Activated naive CD8-positive, alpha-beta T cell treated with anti-CD3 and anti-CD28 coated beads, Interleukin-2, amount 10 ng/mL, durations not matched to agents 7 days and 5 days (primary cell): ENCODE measurements at places on chromosomes 16 and 17.
A peak's percentile ranks its signal among the peaks of the same experiment; 100 is the strongest.

GRCh38 chr16:87177673-87178072, 139.5 kb downstream of the C16orf95 start:
- DNase-seq: no peak

DNA sequence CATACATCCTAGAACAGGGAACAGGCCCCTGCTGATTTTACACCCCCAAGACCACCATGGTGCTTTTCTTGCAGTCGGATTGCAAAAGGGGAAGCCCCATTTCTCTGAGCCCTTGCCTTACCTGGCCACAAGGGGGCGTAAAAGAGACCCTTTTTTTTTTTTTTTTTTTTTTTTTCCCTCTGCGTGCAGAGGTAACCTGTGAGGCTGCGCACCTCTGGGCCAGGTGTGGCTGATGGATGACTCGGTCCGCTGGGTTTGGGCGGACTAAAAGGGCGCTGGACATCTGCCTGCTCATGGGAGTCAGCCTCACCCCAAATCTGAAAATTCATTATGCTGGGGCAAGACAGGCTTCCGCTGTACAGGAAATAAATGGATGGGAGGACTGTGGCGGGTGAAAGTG, 281.0 kb downstream of the CBLN1 start:
- no peak for DNase-seq

DNA sequence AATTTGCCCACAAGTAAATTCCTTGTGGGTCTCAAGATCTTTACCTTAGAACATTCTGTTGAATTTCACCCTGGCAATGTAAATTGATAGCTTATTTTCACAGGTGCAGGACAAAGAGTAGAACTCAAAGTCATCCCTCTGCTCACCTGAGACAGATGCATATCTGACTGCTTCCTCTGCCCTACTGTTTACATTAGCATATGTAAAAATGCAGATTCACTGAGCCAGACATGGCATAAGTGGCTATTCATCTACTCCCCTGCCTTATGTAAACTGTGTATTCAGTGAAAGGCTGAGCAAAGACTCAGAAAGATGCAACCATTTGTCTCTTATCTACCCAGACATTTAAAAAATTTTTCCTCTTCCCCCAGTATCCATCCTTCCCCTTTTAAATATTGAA, 22.3 kb upstream of the MILR1 start:
- DNase-seq: no peak

DNA sequence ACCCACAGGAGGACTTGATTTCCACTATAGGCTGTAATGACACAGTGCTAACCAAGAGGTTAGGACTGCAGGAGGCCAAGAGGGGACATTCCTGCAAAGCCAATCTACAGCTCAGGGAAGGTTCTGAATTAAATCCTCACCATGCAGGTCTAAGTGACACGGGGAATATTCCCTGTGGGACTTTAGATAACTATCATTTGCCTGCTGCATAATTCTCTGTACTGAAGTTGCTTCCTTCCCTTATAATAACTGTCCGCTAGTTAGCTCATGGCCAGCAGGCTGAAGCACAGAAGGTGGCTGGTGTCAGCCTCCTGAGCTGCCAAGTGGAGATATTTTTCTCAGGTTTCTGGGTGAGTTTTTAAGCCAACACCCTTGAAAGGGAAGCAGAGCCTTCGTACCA, 74.6 kb upstream of the SOX9 start:
- DNase-seq: no peak

DNA sequence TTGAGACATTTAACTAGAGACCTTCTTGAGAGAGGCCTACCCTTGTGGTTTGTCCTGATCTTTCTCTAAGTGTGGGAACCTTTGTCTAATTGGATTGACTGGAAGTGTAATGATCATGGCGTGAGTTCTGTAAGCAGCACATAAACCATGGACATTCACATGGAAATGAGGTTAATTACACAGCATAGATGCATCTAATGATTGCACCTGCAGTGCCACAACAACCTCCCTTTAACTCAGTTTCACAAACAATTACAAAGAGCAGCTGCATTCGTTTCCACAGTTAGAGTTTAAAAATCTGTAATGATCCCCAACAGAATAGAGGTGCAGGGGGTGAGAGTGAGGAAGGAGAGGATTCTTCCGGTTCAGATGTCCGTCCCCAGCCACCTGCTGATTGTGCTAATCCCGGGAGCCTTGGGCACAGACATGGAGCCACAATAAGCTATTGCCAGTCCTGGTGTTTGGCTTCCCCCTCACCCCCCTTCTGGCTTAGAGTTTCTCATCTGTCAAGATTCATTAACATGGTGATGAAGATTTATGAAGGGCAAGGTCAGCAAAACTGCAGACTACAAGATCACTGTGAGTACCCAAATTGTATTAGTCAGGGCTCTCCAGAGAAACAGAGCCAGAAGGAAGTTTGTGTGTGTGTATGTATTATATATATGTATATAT, 659.2 kb upstream of the SOX9 start:
- no peak for DNase-seq

GRCh38 chr16:16133943-16134604, 89.2 kb downstream of the ABCC6 start:
- no peak for DNase-seq

DNA sequence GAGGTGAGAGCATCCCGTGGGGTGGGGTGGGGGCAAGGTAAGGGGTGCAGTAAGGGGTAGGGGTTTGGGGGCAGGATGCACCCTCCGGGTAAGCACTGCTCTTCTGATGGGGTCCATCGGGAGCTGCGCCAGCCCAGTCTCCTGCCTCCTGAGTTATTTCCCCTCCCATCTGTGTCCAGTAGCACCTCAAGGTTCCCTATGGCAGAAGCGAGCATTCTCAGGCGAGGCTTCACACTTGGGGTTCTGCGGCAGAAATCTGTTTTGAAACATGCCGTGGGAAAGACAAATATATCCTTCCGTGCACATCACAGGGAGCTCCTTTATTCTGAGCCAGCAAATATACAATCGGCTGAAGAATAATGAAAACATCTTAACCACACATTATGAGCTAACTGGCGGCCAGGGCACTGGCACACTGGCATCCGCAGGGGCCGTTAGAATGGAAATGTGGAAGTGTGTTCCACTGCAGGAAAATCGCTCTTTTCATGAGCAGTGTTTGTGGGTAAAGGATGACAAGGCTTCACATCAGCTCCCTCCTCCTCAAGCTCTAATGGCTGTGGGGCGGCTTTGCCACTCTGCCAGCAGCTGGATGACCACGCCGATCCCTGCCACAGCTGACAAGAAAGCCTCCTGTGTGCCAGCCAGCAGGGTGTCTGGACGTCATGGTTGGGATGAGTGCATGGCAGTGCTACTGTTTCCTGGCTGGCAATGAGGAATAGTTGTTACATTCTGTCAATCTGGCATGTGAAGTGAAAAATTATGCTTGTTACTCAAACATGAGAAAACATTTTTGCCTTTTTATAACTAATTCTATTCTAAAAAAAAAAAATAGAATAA, 20.0 kb downstream of the MTHFSD start:
- no peak for DNase-seq

GRCh38 chr16:86713021-86713631, 134.8 kb downstream of the FOXL1 start:
- no peak for DNase-seq

GRCh38 chr17:49610883-49611584, 35.4 kb downstream of the NXPH3 start:
- no peak for DNase-seq

DNA sequence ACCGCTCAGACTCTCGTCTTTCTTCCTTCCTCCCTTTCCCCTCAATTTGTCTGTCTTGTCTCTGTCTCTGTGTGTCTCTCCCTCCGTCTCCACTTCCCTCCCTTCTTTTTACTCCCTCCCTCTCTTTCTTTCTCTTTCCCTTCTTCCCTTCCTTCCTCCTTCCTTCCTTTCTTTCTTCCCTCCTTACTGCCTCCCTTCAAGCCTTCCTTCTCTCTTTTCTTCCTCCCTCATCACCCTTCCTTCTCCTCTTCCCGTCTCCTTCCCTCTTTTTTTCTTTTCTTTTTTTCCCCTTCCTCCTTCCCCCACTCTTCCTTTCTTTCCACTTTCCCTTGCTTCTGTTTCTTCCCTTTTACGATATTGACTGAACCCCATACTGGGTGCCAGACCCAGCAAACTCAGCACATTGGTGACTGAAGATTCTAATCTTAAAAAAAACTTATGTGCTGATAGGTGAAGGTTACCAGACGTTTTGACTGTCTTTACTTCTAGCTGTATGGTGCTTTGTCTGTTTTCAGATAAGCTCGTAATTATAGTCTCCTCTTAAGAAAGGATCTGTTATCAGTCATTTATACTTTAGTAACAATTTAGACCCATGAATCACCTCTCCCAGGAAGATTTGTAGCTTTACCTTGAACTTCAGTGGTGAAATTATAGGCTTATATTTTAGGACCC, 481 bp upstream of the BRD7 start:
- no peak for DNase-seq

DNA sequence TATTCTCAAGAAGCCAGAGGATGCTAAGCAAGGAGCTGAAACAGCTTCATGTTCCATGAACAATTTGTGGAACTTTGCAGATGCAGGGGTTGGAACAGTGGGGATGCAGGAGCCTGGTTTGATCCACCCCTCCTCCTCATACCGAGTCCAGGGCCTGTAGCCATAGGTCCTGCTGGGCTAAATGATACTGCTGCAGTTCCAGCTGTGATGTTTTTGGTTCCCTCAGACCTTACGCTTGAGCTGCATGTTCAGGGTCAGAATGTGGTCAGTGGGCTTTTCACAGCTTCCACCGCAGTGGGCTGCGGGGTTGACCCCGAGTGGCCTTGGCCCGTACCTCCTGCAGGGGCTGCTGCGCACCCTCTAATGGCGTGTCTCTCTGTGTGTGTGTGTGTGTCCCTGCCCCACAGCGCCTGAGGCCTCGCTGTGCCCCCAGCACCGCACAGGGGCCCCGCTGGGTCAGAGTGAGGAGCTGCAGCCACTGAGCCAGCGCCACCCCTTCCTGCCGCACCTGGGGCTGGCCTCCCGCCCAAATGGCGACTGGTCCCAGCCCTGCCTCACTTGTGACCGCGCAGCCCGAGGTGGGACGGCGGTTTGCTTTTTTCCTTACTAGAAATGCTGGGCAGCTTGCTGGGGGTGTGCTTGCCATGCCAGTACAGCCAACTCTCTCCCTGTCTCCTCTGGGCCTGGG, 48.2 kb downstream of the EPN2 start:
- no peak for DNase-seq

DNA sequence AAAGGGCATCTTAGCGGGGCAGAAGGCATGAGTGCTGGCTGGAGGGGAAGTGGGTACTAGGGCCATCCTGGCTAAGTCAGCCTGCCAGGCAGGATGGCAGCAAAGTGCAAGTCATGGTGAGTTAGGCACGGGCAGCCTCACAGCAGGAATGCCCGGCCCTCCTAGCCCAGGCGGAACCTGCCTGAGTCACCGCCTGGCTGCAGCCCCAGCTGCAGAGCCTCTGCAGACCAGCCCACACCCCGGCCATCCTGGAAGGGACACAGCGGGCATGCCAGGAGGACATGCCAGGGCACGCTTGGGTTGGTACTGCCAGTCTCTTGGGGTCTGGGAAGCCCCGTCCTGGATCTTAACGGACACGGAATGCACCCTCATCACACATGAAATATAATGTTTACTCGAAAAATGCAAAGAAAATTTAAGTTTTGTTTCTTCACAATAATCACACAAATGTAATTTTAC, 5.0 kb upstream of the ALDH3A1 start:
- DNase-seq: no peak

- DNase-seq: no peak
Measured at GRCh38 chr17:28076144-28076543, 33.7 kb downstream of the NLK start.

- DNase-seq: no peak
Measured at GRCh38 chr17:43330876-43331639, 67.7 kb upstream of the ARL4D start.

- peak; percentile 87 for DNase-seq
Measured at GRCh38 chr17:27381007-27381501, 75.2 kb upstream of the KSR1 start.

- no peak for DNase-seq
Measured at GRCh38 chr17:48704361-48705248, 17.7 kb downstream of the PRAC1 start.

DNA sequence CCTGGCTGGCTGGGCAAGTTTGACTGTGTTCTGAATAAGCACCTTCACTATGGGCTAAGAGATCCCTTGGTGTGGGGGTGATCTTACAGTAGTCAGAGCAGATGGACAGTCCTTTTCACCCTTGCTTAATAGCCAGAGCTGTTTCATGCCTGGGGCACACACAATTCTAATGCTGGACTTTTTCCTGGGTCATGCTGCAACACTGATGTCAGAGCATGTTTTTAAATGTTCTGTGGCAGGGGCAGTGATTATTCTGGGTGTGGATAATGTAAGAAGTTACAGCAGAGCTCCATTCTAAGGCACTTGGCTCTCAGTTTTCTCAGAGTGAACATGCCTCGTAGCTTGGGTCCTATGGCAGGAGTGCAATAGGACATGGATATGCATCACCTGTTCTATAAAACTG, 4.0 kb upstream of the CD68 start:
- no peak for DNase-seq

GRCh38 chr17:41593306-41593981, 6.7 kb upstream of the KRT14 start:
- DNase-seq: no peak

DNA sequence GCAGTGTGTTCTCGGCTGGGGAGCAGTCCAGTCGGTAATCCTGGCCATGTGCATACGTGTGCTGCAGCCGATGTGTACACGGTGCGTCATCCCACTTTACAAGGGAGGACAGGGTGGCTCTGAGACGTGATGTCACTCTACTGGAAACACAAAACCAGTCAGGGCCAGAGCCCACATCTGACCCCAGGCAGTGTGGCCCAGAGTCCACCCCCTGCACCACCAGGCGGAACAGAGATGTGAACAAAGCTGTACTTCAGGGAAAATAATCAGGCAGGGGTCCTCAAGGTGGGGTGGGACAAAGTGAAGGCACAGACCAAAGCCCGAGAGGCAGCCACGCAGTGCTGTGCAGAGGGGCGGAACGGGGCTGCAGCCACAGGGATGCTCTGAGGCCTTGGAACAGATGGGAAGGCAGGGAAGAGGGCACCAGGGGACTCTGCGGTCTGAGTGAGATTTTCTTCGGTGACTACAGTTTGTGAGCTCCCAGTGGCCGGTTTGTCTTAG, 181.5 kb downstream of the ZNF423 start:
- no peak for DNase-seq

- peak; percentile 51 for DNase-seq
Measured at GRCh38 chr16:88747588-88748301, 37.3 kb downstream of the PIEZO1 start.

- no peak for DNase-seq
Measured at GRCh38 chr16:4160658-4161430, 44.6 kb upstream of the ADCY9 start.

- peak; percentile 18 for DNase-seq
Measured at GRCh38 chr17:8005967-8006730, 3.7 kb downstream of the GUCY2D start.

DNA sequence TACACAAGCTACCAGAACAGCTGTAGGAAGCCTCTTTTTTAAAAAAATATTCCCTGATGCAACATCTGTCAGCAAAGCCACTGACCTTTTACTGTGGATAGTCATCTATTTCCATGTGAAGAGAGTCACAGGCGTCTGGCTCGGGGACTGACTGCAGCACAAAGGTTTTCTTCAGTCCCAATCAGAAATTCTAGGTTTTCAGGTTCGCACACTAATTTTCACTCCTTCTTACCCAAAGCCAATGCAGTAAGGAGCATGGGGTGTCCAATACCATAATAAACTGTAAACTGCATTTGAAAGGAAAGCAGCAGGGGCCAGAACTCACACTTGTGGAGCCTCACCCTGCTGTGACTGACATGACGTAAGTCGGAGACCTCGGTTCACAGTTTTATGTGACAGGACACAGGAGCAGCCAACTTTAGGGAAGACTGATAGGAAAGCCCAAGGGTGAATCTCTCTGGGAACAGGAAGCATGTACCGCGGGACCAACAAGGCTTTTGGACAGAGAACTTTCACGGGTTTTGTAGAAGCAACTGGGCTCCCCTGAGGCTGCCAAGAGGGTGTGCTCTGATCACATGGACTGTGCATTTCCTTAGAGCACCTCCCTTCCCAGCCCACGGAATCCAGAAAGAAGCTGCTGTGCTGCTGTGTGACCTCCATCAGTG, 9.1 kb upstream of the TMEM100 start:
- no peak for DNase-seq
